ENCODE measurements at places on chromosomes 5 and 9.
A peak's percentile ranks its signal among the peaks of the same experiment; 100 is the strongest.

- no peak for DNase-seq
These were observed 158.7 kb downstream of the EBF1 start for GRCh38 chr5:158940977-158941376.

DNA sequence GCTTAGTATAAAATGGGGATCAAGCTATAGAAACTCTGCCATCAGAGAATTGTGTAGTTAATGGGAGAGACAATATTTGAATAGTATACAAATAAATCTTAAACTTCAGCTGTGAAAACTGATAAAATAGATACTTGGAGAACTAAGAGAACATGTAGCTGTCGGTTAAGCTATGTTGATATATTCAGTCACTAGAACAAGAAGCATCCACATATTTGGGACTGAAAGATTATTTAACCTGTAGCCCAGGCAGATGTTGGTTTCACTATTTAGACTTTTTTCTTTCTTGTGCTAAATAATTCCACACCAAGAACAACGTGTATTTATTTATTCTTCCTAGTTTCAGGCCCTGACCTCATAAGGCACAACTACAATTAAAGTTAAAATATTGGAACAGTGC is 521.0 kb upstream of the CCNG1 start:
- DNase-seq, result no peak

DNA sequence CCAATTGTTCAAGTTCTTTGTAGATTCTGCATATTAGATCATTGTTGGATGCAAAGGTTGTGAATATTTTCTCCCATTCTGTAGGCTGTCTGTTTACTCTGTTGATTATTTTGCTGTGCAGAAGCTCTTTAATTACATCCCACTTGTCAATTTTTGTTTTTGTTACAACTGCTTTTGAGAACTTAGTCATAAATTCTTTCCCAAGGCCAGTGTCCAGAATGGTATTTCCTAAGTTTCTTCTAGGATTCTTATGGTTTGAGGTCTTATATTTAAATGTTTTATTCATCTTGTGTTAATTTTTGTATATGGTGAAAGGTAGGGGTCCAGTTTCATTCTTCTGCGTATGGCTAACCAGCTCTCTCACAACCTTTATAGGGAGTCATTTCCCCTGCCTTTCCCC is 116.5 kb downstream of the CPLANE1 start:
- DNase-seq, result no peak

DNA sequence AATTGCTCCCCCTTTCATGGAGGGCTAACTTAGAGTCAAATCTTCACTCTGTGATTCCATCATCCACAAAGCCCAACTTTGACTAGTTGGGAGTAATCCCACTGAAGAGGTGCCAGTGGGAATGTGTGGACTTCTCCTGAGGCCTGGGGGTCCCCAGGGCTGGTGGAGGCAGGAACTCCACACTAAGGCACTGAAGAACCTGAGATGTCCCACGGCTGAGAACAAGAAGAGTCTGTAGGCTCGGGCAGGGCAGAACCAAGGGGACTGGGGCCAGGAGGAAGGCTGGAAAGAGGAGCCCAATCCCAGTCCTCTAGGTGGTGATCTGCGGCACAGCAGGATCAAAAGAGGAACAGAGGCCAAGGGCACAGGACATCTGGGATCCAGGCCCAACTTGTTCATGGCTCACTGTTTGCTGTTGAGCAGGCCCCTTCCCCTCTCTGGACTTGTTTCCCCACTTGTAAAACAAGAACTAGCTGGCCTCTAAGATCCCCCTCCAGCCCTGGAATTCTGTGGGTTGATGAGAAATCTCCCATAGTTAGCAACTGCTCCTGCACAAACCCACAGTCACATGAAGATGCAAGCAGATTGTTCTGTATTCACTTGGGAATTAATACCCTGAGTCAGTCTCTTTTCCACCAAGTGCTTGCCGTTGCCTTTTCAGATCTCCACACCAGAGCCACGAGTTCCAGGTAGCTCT is 32.7 kb upstream of the ALDH1B1 start:
- no peak for DNase-seq

GRCh38 chr9:121434969-121435368 is 64.7 kb downstream of the GGTA1 start:
- no peak for DNase-seq

- no peak for DNase-seq
These were observed at the start of gene GGTA1 for GRCh38 chr9:121499427-121500164. Gene GGTA1 (minus strand): TSS chr9:121499844. CDS start chr9:121467922, 31,922 bp downstream.

GRCh38 chr5:39427229-39427628 is 2.4 kb upstream of the DAB2 start:
- no peak for DNase-seq

DNA sequence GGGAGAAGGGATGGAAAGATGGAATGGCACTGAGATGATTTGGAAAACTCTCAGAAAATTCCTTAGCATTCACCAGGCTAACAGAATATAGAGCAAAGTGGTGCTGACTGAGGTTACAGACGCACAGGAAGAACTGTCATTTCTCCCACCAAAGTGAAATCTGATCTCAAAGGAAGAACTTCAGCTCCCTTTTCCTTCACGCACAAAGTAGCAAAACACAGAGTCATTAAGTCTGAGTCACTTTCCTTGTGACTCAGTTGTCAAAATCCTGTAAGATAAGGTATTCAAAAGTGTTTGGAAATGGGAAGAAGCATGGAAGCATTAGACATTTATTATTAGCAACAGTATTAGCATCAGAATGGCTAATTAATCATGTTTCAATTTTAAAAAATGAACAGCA is 11.7 kb downstream of the MPDZ start:
- no peak for DNase-seq

DNA sequence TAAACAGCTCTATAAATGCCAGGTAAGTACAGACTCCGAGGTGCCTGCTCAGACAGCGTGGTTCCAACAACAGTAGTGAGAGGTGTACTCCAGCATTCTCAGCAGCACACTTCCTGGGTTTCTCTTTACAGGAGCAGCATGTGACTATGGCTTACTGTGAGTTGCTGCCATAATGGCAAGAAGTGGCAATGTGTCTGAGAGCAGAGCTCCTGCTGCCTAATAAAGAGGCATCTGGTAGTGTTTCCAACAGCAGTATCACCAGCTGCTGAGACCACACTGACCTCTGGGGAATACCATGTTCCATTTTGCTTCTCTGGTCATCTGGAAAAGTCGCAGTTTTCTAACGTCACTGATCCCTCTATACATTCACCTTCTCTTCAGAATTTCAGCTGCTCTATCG is 398.2 kb downstream of the SLCO4C1 start:
- DNase-seq, result peak; percentile 2

GRCh38 chr9:87494970-87495471 is 2.6 kb upstream of the DAPK1 start:
- DNase-seq, result no peak

GRCh38 chr9:135145312-135145711 is 57.8 kb downstream of the OLFM1 start:
- DNase-seq, result no peak
